Activated T-helper 17 cell treated with anti-CD3 and anti-CD28 coated beads, Interleukin-2, amount 50 U/mL, for 72 hours (primary cell): ENCODE measurements at places on chromosomes 1 and 21.

- no peak for ATAC-seq
Measured at GRCh38 chr21:41500363-41500762, 7.6 kb downstream of the TMPRSS2 start.

GRCh38 chr1:155169541-155169940, 3.6 kb downstream of the KRTCAP2 start:
- ATAC-seq = no peak

DNA sequence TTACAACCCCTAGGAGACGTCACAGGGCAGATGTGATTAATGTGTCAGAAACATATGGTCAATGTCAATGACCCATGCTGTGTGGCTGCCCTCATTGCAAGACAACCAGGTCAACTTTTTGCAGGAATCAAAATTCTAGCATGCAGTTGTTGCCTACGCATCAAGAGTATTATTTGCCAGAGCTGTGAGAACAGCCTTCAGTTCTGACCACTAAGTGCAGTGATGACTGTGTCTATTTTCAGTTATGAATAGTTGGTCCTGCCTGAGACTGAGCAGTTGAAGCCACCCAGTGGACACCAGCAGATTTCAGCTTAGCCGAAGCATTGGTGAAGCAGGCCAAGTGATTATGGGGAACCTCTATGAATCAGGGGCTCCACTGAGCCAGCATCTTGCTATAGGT, 47.3 kb downstream of the LYPLAL1 start:
- ATAC-seq = peak; percentile 49

DNA sequence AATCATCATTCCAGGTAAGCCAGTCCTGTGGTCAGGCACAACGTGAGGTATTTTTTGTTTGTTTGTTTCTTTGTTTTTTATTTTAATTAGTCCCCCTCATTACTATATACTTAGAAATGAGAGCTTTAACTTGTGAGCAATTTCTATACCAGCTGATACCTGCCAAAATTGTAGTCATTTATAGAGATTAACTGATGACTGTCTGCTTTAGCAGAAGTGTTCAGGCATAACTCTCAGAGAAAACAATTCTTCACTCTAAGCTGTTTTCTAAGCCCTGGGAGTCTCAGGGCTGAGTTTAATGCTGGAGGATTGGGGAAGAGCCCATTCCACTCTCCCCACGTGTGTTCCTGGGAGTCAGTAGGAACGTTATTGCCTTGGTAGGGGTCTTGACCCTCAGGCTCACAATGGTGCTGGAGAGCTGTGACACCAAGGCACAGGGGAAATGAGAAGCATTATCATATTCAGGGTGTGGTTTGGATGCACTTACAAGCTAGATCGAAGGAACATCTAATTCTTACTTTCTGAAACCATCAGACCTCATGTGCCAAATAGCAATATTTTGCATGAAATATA, 168.2 kb downstream of the CLIC6 start:
- peak; percentile 50 for ATAC-seq

DNA sequence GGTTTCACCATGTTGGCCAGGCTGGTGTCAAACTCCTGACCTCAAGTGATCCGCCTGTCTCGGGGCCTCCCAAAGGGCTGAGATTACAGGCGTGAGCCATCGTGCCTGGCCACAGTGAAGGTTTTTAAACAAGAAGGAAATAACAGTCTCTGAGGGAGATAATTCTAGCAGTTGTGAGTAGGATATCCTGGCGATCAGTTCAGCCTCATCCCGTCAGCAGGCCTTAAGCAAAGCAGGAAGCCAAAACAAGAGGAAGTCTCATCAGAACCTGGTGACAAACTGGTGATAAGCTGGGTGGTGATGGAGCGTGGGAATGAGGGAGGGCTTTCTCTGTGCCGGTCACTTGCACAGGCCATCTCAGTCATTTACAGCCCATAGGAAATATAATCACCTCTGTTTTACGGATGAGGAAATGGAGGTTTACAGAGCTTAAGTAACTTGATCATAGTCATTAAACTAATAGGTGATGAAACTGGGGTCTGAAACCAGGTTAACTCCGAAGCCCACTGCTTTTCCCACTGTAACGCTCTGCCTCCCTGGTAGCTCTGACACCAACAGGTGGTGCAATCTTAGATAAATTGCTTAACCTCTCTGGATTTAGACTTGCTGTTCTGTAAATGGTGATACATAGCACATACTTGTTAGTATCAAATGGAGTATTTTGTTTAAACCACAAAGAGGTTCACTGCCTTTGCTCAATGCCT, 40.8 kb upstream of the A3GALT2 start:
- ATAC-seq = no peak

DNA sequence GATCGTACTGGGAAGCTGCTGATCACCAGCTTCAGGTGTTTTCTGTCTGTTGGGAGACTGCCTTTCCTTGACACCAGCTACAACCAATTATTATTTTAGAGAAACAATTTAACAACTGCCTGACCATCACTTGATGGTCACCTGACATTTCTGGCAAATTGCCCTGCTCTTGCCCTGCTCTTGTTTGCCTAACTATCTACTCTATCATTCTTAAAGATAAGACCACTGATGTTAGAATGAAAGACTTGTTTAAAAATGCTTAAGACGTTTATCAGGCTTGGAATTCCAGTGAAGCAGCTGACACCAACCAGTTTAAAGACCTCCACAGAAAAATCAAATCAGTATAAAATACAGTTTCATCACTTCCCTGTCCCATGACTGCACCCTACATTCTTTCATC, 423.3 kb upstream of the CAMK1G start:
- ATAC-seq = no peak

GRCh38 chr1:31944205-31945089, 6.3 kb upstream of the PTP4A2 start:
- peak; percentile 39 for ATAC-seq

DNA sequence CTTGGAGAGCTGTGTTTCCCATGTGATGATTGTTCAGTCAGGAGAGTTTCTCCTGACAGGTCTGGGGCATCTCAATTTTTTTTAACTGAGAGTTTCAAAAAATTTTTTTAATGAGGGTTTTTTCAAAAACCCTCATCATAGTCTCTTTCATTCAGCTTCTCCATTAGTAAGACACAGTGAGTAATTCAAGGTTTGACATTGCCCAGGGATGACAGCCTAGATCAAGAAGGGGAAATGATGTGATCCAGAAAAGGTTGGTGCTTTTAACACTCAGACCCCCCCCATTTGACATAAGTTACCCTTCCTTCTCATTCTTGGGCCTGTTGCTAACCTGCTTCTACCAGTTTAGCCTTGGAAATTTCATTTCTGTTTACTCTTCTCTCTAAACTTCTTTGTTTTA, 189.4 kb upstream of the HOOK1 start:
- no peak for ATAC-seq

- no peak for ATAC-seq
Measured at GRCh38 chr1:14945132-14946010, 208.2 kb upstream of the TMEM51 start.

GRCh38 chr1:198649232-198649967, 10.6 kb downstream of the PTPRC start:
- peak; percentile 33 for ATAC-seq

GRCh38 chr1:165456114-165456513, 11.2 kb upstream of the RXRG start:
- no peak for ATAC-seq

- ATAC-seq = no peak
Measured at GRCh38 chr21:45747233-45747766, 103.8 kb downstream of the PCBP3 start.

DNA sequence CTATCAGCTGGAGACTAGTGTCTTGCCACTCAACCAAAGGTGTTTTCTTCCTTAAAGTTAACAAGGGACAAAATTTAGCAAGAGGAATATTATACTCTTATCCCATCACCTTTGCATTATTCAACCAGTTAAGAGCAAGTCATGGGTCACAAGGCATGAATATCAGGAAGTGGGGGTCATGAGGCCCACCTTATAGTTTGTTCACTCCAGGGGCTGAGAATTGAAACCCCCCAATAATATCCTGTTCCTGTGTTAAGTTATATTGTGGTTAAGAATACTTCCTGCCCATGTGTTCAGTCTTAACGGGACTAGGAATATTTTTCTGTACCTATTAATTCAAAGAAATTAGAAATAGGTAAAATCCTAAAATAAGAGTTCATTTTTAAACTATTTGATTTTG, 239.7 kb downstream of the S1PR1 start:
- ATAC-seq = no peak

DNA sequence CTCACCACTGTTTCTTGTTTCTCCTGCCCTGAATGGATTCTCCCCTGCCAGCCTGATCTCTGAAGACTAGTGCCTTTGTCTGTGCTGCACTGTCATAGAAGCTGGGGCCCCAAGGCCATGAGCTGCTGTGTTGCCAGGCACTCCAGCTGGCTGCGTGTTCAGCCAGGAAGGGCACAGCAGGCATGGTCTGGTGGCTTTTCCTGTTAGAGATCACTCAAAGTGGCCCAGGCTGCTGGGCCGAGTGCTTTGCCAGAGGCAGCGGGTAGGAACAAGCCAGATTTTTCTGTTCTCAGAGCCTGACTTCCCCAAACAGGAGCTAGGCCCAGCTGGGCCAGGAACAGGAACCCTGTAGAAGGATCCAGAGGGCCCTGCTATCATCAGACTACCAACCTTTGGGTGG, 5.2 kb downstream of the ADPRS start:
- no peak for ATAC-seq

DNA sequence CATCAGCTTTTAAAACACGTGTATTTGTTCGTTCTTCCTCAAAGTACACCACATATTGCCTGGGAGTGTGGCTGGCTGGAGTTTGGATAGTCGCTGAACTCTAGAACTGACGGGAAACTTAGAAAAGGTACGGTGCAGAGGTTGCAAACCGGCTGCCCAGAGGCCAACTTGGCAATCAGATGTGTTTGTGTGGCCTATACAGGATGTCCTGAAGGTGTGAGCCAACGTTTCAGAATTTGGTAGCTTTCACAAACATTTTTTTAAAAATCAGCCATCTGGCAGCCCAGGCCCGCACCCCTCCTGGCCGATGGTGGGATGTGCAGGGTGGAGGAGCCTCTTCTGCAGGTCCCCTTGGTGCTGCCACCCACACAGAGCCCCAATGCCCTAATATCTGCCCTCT, 73.6 kb upstream of the SLC25A33 start:
- no peak for ATAC-seq

GRCh38 chr1:79353224-79353623, 346.7 kb upstream of the ADGRL4 start:
- no peak for ATAC-seq

DNA sequence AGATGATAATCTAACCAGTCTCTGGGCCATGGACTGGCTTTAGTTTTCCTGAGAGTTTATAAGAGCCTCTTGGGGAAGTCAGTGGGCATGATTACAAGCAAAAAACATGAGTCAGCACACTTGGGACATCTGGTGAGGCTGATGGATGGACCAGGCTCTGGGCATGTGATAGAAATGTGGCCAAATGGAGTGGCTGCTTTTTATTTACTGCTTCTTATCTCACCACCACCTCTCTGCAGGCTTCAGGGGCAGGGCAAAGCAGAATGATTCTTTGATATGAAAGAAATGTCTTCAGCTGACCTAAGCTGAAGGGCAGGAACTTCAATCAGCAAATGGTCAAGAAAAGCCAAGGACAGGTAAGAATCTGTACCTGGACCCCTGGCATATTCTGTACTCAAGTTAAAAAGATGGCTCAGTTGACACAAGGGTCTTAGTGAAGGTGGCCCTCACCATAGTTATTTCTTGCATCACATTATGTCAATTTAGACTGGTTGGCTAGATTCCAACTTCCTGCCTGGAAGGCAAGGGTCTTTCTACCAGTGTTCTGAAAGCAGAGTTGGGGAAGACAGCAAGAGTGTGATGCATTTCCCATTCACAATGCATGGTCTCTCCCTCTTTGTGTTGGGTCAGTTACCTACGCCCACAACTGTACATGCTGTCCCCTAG, 162.8 kb downstream of the FASLG start:
- ATAC-seq = no peak

GRCh38 chr1:28494737-28495136, 11.1 kb upstream of the RCC1 start:
- ATAC-seq = no peak
